ENCODE measurements at places on chromosomes 5 and 9. TPM values are rescaled to one million over a fixed set of nuclear protein-coding genes. Genes with fewer than 3 reads are reported as not detected.

DNA sequence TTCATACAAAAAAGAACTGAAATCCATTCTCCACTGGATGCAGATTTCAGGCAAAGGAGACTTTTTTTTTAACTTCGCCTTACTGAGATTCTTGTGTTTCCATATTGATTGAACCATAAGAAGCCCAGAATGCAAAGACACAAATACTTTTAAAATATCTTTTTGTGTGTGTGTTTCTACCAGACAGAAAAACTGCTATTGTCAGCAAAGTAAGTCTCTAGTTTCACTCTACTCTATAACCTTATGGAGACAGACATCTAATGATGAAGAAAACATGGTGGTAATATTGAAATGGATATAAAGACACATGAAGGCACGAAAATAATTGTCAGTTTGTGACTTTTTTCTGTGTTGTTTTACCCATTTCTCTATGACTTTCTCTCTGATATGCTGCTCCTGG lies 260.3 kb upstream of the RORB start:
- DNase-seq, result no peak

GRCh38 chr5:56822981-56823380 lies 7.6 kb downstream of the MAP3K1 start:
- no peak for DNase-seq

DNA sequence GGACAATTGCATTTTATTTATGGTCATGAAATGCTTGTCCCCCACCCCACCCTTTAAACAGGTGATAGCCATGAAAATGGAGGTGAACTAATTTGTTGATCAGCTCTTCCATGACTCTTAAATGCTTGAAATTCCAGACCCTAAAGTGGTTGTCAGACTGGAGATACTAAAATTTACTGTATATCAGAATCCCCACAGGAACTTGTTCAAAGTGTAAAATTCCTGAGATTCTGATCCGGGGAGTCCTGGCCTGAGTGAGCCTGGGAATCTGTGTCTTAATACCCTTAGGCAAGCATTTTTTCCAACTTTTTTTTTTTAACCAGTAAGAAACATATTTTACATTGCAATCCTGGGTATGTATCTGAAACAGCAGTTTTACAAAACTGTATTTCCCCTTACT lies 4.7 kb downstream of the SKP2 start:
- no peak for DNase-seq

DNA sequence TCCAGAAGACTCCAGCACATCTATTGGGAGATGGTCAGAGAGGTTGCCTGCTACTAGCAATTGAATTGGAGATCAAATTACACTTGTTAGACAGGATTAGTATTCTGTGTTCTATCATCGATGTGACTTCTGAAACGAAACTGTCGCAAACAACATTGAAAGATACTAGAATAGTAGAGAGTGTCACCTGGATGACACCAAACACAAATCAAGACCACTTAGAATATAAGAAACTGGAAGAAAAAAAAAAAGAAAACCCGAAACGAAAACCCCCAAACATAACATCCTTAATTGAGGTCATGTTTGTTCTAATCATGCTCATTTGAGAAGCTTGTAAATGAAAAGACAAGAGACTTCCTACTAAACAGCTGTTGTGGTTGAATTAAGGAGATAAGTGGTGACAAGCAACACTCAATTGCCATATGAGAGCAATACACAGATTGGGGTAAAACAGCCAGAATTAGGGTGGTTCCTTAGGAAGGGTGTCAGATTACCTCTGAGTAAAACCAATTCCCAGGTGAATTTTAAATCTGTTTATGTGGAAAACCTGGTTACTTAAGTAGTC lies 97.6 kb downstream of the BASP1 start:
- DNase-seq, result no peak

GRCh38 chr9:11417782-11418181 lies 805.0 kb upstream of the PTPRD start:
- DNase-seq, result no peak

DNA sequence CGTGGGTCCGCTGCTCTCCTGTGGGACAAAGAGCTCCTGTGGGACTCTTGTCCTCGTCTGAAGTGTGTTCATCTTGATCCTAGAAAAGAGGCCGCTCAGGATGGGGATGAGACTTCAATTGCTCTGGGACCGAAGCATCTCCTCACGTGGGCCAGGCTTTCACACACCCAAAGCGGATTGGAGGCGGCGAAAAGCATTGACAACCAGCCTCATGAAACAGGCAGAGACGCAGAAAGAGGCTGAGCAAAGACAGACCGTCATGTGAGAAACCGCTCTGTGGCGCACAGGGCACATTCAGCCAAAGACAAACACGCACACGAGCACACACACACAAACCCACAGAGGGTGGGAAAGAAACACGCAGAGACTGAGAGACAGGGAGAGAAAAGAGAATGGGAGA lies 479.5 kb downstream of the SPATA31A7 start:
- DNase-seq, result no peak

- no peak for DNase-seq
Observed at GRCh38 chr9:111052791-111053190, 14.5 kb upstream of the LPAR1 start.

GRCh38 chr5:107813559-107813958 lies 142.8 kb upstream of the EFNA5 start:
- DNase-seq, result no peak

GRCh38 chr9:134624137-134624591 lies 17.4 kb upstream of the COL5A1 start:
- DNase-seq, result no peak

- DNase-seq, result no peak
Observed at GRCh38 chr5:139133282-139133681, 64.9 kb downstream of the SIL1 start.

- DNase-seq, result no peak
Observed at GRCh38 chr5:169431386-169431785, 130.4 kb upstream of the SLIT3 start.

DNA sequence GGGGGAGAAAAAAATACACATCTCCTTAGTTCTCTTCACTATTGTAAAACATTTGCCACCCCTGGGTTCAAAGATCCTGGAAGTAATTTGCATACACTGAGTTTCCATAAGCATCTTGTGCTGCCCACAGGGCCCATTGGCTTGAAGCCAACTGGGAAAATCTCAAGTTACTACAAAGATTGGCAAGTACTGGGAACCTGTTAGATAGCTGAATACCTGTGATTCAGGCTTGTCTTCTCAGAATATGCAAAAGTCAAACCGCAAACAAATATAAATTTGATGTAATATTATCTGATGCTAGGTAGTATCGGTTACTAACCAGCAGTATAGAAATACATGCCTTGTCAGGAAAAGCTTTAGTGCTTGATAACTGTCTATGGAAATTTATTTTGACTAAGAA lies 156.9 kb upstream of the FST start:
- DNase-seq, result no peak

DNA sequence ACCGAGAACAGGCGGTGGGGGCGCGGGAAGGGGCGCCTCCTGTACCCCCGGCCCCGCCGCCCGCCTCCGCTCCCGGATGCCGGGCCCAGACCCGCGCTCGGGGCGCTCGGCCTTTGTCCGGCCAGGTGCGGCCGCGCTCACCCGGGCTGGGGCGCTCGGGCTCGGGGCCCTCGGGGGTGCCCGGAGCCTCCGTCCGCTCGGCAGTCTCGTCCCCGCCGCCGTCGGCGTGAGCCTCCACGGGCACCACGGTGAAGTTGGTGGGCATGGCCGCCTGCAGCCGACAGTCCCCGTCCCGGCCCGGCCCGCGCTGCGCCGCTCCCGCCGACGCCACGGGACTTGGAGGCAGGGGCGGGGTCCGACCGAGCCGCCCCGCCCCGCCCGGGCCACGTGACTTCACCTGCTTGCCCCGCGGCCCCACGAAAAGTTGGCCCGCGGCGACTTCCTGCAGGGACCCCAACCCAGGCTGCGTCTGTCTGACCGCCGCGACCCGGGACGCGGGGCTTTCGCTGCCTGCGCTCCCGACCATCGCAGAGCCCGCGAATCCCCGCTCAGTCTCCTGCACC lies at the start of gene SLC12A7:
TSS of gene SLC12A7 (minus strand) at position 337 of the 563 bp plus-strand sequence. CDS start at position 265, 72 bp downstream.
- peak; percentile 83 for DNase-seq

DNA sequence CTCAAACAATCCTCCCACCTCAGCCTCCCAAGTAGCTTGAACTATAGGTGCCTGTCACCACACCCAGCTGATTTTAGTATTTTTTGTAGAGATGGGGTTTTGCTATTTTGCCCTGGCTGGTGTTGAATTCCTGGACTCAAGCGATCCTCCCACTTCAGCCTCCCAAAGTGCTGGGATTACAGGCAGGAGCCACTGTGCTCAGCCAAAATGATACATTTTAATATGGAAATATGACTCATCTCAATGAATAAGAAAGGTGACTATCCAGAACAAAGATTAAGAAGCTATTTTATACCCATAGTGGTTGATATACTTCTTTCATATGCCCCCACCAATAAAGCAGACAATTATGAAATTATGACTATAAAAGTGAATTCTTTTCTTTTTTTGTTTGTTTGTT lies 166.2 kb downstream of the NFIB start:
- DNase-seq, result no peak

GRCh38 chr5:133930061-133930812 lies 38.2 kb downstream of the C5orf15 start:
- DNase-seq, result no peak

- no peak for DNase-seq
Observed at GRCh38 chr5:19865336-19866089, 122.5 kb downstream of the CDH18 start.

DNA sequence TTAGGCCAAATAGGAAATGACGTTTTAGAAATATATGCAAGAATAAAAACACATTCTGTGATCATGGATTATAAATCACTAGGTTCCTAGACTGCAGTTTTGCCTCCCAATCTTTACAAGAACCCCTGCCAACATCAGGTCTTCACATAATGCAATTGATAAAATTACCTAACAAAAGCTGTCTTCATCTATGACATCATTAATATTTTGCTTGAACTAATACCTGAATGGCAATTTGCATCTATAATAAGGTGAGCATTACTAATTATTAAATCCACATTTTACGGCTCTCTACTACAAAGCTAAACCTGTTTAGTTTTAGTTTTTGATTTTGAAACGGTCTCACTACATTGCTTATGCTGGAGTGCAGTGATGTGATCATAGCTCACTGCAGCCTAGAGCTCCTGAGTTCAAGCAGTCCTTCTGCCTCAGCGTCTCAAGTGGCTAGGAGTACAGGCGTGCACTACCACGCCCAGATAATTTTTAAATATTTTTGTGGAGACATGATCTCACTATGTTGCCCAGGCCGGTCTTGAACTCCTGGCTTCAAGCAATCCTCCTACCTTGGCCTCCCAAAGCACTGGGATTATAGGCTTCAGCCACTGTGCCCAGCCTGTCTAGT lies 218.0 kb downstream of the MLLT3 start:
- DNase-seq, result no peak

GRCh38 chr5:179840766-179841165 lies 17.9 kb downstream of the MRNIP start:
- DNase-seq, result no peak

DNA sequence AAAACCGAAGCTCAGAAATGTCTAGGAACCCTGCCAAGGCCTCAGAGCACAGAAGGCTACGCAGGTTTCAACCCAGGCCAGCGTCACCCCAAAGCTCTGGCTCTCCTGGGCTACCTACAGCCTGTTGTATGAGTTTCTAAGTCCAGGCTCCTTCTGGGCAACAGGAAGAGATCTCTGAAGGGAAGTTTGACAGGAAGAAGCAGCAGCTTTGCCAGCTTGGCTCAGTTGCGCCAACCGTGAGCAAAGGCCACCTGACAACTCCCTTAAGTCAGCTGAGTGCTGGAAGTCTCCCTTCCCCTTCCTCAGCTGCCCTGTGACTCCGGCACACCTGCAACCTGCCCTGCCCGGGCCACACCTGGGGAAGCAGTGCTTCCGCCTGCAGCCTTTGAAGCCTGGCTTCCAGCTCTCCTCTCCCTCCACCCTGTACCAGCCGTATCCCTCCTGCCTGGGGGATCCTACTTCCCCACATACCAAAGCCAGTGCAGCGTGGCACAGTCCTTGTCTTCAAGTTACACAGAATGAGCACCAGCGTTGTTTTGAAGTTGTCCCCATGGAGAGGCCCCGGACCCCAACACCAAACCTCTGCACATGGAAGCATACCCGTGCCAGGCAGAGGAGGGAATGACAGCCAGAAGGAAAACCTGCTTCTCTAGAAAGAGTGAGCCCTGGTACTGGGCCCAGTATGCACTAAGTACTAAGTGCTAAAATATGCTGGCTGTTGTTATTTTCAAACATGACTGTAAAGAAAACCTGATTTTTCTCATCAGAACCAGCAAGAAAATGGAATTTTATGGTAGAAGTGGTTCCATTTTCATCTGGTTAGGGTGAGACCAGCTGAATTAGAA lies 36.5 kb downstream of the SHB start:
- peak; percentile 60 for DNase-seq

The KCNV2 gene
- total RNA-seq, result not detected

The CTSV gene
- 0.15 TPM for total RNA-seq

The MSX2 gene
- not detected for total RNA-seq

The KIF4B gene
- total RNA-seq, result not detected

The FLT4 gene
- total RNA-seq, result 7.7 TPM

The FOXD4 gene
- total RNA-seq, result not detected

The GM2A gene
- total RNA-seq, result 13.2 TPM

The GABRP gene
- 0.45 TPM for total RNA-seq

The NR6A1 gene
- total RNA-seq, result 2.4 TPM

The FOXI1 gene
- total RNA-seq, result not detected

The CARD9 gene
- 2.1 TPM for total RNA-seq
